ENCODE measurements at places on chromosomes 12 and 14.
A peak's percentile ranks its signal among the peaks of the same experiment; 100 is the strongest.

GRCh38 chr12:128672893-128673292 lies 150.9 kb downstream of the SLC15A4 start:
- no peak for DNase-seq

- DNase-seq = no peak
These were observed 5.2 kb upstream of the RILPL2 start for GRCh38 chr12:123441523-123442164.

- peak; percentile 33 for DNase-seq
These were observed 21.4 kb upstream of the HECTD1 start for GRCh38 chr14:31229009-31229408.

- no peak for DNase-seq
These were observed 135.7 kb upstream of the ATXN7L3B start for GRCh38 chr12:74401966-74402365.

DNA sequence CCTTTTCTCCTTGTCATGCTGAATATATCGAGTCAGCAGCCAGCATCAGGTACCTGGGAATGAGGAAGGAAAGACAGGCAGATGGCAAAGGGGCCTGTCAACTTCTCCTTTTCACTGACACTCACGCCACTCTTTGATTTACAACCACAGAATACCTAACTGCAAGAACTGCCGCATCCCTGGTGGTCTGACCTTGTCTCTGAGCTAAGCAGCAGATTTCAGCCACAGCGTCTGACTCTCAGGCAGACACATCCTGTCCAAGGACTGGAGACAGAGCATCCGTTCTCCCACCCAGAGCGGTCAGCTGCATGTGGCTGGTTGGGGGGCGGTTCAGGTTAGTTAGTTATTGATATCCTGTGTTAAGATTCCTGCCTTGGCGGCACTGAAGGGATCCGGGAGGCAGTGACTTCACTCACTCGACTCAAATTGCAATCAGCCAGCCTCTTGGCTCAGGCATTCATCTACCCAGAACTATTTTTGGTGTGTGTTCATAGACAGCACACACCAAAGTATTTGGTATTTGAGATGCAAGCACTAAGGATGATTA lies 11.2 kb upstream of the MAP1LC3B2 start:
- DNase-seq = no peak

GRCh38 chr12:63779498-63780481 lies at the start of gene RXYLT1:
Gene RXYLT1 (plus strand): TSS chr12:63779909. CDS start chr12:63779961, 52 bp downstream.
- peak; percentile 95 for DNase-seq

GRCh38 chr12:103962493-103962892 lies 3.2 kb upstream of the TDG start:
- DNase-seq = no peak

- DNase-seq = peak; percentile 15
These were observed 240.6 kb downstream of the CPNE8 start for GRCh38 chr12:38664661-38665269.

GRCh38 chr12:32454866-32455265 lies 55.5 kb downstream of the FGD4 start:
- DNase-seq = no peak

DNA sequence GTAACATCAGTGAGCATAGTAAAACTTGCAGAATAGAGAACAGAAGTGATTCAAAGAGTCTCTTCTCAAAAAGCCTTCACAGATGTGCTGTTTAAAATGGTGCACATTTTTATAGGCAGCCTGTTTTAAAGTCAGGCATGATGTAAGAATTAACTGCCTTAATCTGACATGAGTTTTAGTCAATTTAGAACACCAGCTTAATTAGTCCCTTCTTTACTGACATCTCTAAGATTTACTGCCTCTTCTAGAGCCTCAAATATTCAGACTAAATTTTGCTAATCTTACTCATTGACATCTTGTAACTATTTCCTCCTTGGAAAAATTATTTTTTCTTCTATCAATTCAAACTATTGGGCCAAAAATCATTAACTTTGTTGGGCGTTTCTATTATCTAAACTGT lies 782.5 kb downstream of the C12orf50 start:
- no peak for DNase-seq

DNA sequence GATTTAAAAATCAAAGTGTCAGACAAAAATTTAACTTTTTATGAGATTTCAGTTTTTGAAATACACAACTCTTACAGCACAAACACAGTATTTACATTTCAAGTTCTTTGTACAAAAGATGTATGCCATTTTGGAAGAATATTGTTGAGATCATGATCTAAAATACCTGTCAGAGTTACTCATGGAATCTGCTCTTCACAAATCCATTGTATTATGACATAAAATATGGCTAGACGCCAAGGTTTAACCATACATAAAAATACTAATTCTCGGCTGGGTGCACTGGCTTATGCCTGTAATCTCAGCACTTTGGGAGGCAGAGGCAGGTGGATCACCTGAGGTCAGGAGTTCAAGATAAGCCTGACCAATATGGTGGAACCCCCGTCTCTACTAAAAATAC lies 6.2 kb upstream of the SYCP3 start:
- DNase-seq = no peak

DNA sequence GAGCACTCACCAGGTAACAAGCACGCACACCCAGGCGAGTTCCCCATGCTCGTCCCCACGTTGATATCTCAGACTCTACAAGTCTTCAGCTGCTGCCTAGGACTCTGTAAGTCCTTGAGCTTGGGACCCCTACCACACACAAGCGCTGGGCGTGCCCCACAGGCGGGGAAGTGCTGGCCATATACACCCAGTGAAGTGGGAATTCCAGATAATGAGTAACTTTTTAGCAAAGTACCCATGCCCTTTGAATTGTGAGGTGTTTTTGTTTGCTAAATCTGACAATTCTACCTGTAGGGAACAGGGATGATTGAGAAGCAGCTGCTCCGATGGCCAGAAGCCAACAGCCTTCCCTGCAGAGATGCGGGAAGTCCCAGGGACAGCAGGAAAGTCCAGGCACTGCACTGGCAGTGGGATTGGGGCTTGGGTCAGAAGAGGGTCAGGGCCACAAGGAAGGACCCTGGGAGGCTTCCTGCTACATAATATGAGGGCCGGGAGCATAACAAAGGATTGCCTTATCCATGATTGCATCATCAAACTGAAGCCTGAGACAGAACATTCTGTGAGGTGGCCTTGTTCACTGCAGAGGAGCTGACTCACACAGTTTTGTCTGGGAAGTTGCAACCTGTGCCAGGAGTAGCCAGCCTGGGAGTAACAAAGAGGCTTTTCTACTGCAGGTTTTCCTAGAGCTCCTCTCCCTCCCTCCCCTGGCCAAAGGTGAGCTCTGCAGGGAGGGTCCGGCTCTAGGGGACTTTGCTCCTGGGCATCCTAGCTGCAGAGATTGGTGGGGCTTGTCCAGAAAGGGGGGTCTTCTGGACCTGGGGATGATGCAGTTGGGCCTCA lies 13.2 kb upstream of the SERPINA3 start:
- peak; percentile 91 for DNase-seq

DNA sequence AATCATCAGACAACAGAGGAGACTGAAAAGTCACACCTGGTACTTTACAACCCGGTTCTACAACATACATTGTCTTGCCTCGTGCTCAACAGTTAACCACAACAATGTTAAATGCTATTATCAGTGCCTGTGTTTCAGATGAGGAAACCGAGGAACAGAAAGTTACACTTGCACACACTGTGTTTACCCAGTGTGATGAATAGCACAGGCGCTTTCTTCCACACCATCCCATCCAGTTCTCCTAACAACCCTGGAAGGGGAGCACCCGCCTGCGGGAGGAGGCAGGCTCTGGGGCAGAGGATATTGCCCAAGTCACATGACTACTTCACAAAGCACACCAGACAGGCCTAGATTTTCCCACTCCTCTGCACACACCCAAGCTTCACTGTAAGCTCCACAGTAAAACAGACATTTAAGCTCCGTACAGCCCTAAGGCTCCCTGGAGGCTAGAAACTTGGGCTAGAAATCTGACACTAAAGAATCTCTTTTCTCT lies 21.8 kb downstream of the NCKAP5L start:
- DNase-seq = no peak

DNA sequence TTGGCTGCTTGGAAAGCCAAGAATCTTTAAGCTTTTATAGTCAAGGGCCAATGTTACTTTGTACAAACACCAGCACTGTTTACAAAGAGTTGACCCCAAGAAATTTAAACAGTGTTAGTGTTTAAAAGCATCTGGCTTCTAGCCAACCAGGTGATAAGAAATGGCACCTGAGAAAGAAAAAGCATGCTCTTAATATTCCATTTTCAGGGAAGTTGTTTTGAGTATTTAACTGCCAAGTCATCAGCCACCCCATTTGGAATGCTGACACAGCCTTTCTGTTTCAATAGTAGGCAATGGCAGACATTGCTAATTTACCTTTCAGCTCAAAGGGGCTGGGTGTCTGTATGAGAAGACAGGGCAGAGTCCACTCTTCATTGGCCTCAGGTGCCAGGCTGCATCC lies 3.7 kb upstream of the SLC35F4 start:
- DNase-seq = peak; percentile 83

DNA sequence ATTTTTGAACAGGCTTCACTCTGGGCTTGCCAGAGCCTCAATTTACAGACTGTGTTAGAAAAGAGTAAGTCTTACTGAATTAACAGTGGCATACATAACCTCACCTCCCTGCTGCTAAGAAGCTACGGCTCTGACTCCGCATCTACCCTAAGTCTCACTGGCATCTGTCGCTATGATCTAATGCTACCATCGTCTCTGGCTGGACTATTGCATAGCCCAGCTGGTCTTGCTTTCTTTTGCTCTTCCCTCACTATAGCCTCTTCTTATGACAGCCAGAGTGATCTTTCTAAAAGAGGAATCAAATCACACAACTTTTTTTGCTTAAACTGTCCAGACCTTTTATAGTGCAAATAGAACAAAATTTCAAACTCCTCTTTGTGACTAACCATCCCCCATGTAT lies 81.1 kb downstream of the SLC24A4 start:
- no peak for DNase-seq

- DNase-seq = peak; percentile 78
These were observed 24.7 kb upstream of the TMED10 start for GRCh38 chr14:75201087-75201486.

- DNase-seq = no peak
These were observed 35.5 kb downstream of the PLXNC1 start for GRCh38 chr12:94183708-94184379.

DNA sequence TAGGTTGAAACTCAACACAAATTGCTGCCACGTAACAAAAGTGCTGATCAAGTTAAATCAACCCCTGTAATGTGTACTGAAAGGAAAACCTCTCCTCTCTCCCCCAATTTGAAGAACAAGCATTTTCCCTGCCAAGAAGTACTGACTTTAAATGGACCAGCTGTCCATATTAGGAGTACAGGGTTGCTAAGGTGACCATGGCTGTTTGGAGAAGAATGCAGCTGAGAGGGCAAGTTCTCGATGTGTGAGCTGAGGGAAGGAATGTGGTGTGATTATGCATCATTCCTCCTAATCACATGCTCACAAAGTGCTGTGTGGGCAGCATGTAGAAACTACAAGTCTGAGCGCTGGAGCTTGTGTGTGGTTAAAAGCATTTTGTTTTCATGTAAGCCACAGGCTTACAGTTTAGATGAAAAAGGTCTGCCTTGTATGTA lies 50.9 kb upstream of the CCT2 start:
- DNase-seq = peak; percentile 93

DNA sequence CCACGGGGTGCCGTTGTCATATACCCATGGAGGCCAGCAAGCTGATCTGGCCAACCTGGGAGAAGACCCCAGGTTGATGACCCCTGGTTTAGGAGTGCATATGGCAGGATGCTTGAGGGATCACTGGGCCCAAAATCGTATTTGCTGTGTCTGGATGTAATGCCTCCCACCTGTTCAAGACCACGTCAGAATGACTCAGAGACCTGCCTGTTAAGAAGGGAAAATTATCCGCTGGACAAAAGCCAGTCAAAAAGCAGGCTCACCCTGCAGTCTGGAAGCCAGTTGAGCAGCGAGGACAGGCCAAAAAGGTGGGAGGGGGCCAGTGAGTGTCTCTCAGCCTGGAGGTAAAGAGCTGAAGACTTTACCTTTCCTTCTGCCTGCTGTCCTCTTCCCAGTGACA lies 449.2 kb downstream of the DPF3 start:
- no peak for DNase-seq

DNA sequence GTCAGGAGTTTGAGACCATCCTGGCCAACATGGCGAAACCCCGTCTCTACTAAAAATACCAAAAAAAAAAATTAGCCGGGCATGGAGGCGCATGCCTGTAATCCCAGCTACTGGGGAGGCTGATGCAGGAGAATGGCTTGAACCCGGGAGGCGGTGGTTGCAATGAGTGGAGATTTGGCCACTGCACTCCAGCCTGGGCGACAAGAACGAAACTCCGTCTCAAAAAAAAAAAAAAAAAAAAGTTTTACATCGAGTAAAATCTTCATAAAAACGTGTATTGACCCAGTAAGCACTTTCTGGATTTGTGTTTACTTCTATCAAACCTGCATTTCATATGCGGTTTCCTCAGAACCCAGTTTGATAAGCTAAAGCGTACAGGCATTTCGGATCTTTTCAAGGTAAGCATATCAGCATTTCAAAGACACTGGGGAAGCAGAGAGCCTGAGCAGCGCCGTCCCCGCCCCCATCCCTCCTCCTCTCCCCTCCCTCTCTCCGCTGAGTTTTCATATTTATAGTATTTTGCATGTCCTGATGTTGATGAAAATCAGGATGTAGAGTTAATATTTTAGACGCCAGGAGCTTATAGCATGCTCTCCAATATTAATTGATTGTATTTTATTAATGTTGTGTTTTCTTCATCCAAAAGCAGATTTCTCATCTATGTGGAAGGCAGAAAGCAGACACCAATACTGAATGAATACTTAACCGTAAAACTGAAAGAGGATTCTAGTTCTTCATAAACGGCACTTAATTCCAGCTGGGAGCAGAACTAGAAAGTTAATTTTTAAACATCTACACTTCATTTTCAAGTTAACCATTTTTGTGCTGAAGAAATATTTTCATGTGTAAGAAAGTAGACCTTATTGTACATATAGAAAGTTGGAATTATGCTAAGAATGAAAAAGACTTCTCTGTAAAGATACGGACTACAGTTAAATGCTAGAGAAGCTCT lies 9.2 kb upstream of the HIP1R start:
- peak; percentile 66 for DNase-seq

DNA sequence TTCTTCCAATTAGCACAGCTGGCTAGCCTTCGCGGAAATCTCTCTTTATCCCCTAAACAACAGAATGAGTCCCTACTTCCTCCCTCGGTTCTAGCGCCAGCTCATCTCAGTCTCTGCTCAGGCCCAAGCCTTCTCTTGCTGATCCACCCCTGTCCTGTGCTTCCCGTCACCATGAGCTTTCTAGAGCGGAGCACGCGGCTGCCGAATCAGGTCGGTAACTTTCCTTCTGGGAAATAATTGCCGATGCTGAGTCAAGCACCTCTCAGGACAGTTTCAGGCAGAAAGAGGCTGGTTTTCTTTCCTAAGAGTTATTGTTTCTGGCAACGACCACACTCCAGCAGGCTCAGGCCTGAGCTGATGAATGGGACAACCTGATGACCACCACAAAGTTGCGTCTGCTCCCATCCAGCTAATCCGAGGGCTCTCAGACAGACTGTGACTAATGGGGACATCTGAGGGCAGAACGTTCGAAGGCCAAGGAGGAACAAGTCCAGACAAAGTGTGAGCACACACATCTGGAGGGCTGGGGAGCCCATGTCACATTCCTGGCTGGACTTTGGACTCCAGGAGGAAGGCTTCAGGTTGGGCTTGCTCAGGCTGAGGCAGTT lies 13.6 kb upstream of the GPR68 start:
- no peak for DNase-seq

- no peak for DNase-seq
These were observed 172.4 kb upstream of the NTF3 start for GRCh38 chr12:5259523-5259922.
